ENCODE measurements at places on chromosomes 12 and 14. TPM values are rescaled to one million over a fixed set of nuclear protein-coding genes. Genes with fewer than 3 reads are reported as not detected.

MYO1A gene
- total RNA-seq, result 18.7 TPM

SLC5A8 gene
- total RNA-seq, result not detected

DNA sequence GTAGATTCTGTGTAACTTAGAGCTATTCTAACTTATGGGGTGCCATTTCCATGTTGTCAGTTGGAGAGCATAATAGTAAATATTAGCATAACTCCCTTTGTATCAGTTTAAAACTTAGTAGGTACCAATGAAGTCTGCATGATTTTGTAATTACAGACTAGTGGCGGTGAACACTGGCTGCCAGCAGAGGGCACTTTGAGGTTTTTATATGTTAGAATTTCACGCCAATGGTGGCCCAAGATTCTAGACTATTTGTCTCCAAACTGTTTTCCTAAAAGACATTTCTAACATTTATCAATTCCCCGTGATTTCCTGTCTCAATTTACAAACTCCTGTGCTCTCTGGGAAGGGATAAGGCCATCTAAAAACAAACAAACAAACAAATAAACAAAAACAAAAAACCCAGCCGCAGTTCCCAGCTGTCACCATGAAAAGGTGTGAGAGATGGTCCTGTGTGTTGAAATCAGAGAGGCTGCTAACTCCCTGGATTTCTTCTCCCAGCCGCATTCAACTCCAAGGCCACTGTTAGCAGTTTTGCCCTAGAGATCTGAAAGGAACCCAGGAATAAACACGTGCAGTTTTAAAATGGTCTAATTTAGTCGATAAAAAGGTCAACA is 57.6 kb downstream of the BRMS1L start:
- H3K36me3 ChIP-seq, result no peaks in the 10 kb centered on the region
- H3K27me3 ChIP-seq, result no peaks in the 10 kb centered on the region
- H3K4me3 ChIP-seq, result no peak overlapping the region

- H3K27ac ChIP-seq, result no peak overlapping the region
- H3K36me3 ChIP-seq, result no peaks in the 10 kb centered on the region
- H3K4me3 ChIP-seq, result no peak overlapping the region
- DNase-seq, result no peak
These were observed 21.3 kb upstream of the SNRPF start for GRCh38 chr12:95837240-95838038.

- H3K4me3 ChIP-seq, result no peak overlapping the region
- DNase-seq, result peak; percentile 45
- H3K27ac ChIP-seq, result no peak overlapping the region
- no peaks in the 10 kb centered on the region for H3K27me3 ChIP-seq
These were observed 176.4 kb downstream of the ANO2 start for GRCh38 chr12:5768581-5769196.

HHIPL1 gene
- total RNA-seq, result 1.2 TPM

DNA sequence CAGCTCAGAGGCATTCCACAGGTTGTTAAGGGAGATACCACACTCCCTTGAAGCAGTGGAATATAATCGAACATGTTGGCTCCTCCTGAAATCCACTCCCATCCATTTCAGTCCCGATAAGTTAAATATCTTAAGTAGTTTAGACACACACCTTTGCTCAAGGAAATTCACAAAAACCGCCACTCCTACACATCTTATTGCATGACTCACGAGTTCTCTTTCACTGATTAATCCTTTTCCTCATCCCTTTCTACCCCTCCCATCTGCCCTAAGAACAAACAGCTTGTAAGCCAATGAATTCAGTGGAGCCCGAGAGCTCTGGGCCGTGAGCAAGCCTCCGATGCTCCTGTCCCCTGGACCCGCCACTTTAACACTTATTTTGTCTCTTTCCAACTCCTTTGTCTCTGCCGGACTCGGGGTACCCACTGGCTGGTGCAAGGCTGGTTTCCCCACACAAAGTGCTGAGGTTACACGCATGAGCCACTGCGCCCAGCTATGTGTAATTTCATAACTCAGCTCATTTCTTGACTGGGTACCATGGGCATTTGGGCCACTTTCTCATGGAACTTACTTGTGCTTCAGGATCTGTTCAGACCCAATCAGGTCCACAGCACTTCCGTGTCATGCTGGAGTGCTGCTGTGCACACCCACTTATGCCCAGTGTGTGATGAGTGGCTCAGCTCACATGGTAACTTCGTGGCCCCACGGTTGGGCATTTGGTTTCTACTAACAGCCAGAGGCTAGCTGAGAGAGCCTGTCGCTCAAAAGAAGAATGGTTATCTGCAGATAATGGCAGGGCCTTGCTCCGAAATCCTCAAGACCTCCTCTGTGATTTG is 171.8 kb upstream of the ALG10B start:
- DNase-seq, result no peak
- no peak overlapping the region for H3K4me3 ChIP-seq
- H3K27ac ChIP-seq, result peak overlapping the region; percentile 30
- no peaks in the 10 kb centered on the region for H3K36me3 ChIP-seq
- no peaks in the 10 kb centered on the region for H3K4me1 ChIP-seq
- H3K27me3 ChIP-seq, result no peaks in the 10 kb centered on the region

DNA sequence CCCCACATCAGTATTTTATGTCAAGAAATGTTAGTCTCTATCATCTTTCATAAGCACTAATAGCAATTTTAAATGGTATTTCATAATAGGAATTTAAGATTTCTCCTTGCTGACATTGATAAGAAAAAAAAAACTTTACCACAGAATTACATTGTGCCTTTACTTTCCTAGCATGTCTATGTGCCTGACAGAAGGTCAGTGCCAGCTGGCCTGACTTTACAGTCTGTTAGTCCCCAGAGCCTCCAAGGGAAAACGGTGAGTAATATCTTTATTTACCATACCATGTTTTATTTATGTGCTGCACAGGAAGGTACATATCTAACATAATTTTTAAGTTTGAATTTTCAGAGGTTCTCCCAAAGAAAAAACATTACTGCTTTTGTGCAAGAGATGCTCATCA is 152.0 kb upstream of the AEBP2 start:
- peaks cover 25% of the 10 kb centered on the region for H3K36me3 ChIP-seq
- no peaks in the 10 kb centered on the region for H3K4me1 ChIP-seq
- H3K27ac ChIP-seq, result no peak overlapping the region
- H3K4me3 ChIP-seq, result no peak overlapping the region
- no peak for DNase-seq

DNA sequence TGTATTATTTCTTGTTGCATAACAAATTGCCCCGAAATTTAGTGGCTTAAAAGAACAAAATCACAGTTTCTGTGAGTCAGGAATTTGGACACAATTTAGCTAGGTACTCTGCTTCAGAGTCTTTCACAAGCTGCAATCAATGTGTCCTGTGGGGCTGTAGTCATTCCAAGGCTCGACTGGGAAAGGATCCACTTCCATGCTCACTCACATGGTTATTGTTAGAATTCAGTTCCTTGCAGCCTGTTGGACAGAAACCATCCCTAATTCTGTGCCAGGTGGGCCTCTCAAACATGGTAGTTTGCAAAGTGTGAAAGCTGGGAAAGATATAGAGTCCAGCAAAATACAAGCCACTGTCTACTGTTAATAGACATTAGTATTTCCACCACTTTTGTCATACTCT is 59.7 kb upstream of the ARID2 start:
- H3K36me3 ChIP-seq, result no peaks in the 10 kb centered on the region
- H3K4me3 ChIP-seq, result no peak overlapping the region
- H3K27ac ChIP-seq, result no peak overlapping the region
- H3K4me1 ChIP-seq, result peaks cover 25% of the 10 kb centered on the region
- no peak for DNase-seq

IL31 gene
- total RNA-seq, result not detected

DNA sequence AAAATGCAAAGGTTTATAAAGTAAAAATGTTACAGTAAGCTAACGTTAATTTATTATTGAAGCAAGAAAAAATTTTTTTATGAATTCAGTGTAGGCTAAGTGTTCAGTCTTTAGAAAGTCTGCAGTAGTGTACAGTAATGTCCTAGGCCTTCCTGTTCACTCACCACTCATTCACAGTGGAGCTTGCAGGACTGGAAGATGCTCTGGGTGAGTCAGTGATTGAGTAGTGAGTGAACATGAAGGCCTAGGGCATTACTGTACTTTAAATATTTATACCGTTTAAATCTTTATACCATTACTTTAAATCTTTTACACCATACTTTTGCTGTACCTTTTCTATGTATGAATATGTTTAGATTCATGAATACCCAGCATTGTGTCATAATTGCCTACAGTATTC is 120.3 kb upstream of the SLC38A4 start:
- H3K4me1 ChIP-seq, result no peaks in the 10 kb centered on the region
- no peak for DNase-seq
- no peaks in the 10 kb centered on the region for H3K36me3 ChIP-seq
- no peaks in the 10 kb centered on the region for H3K27me3 ChIP-seq

DNA sequence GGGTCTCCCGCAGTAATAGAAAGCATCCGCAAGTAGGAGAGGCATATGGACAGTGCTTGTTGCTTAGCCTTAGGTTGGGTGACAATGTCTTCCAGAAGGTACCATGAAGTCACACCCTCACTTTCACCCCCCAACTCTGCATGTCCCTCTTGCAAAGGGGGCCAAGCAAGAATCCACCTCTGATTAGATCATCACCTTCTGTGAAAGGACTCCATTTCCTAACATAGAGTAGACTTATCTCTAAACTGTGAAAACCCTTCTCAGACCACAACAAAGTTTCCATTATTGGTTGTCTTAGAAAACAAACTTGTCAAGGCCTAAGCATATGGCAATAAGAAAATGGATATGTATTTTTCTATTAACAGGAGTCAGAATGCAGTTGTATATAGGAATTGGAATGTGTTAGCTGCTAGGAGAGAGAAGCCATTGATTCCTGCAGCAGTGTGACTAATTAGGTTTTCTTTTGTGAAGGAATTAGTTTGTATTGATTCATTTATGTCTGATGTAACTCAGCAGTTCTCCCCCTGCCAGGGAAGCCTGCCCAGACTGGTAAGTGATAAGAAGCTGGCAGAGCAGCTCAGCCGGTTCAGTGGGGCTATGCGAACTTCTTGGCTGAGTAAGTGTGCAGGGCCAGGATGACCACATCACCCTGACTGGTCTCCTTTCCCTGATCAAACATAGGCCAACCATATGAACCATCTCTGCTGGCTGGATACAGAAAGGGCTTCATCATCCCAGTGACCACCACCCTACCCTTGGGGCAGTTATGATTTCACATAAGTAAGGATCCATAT is 107.3 kb upstream of the CCDC196 start:
- peaks cover 6% of the 10 kb centered on the region for H3K4me1 ChIP-seq
- DNase-seq, result peak; percentile 81
- H3K27ac ChIP-seq, result no peak overlapping the region
- no peak overlapping the region for H3K4me3 ChIP-seq
- H3K27me3 ChIP-seq, result no peaks in the 10 kb centered on the region

DNA sequence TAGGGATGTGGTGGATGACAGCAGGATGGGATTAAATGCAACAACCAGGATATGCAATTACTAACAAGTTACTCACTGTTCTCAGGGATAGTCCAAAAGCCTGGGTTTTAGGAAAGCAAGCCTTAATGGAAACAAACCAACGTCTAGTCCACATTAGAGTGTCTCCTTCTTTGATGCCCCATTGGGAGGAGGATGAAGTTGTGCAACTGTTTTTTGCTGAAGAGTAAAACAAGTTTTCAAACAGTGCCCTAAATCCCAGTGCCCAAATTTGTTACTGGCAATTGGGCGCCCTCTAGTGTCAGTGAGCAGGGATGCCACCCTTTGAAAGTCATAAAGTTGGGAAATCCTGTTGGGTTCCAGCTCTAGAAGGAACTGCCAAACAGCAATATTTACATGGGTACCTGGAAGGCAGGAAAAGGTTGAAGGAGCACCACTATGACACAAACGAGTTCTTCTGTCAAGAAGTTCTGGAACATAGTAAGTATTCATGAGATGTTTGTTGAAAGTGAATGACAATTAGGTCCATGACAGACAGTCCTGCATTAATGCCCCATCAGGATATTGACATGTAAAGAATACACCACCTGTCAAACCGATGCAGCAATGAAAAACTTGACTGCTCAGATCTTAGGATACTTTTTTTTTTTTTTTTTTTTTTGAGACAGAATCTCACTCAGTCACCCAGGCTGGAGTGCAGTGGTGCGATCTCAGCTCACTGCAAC is 11.1 kb upstream of the DPF3 start:
- H3K4me1 ChIP-seq, result peaks cover 17% of the 10 kb centered on the region
- no peak overlapping the region for H3K27ac ChIP-seq
- H3K4me3 ChIP-seq, result no peak overlapping the region
- no peaks in the 10 kb centered on the region for H3K27me3 ChIP-seq

LMO3 gene
- 0.43 TPM for total RNA-seq

TTC9 gene
- total RNA-seq, result not detected

GRCh38 chr14:52950898-52951680 is at the start of gene FERMT2:
TSS of gene FERMT2 (minus strand) at chr14:52951050. CDS start at chr14:52950568, 482 bp downstream.
- peak; percentile 86 for DNase-seq
- peak within 1 kb of the TSS; percentile 97 for H3K27ac ChIP-seq
- H3K4me3 ChIP-seq, result peak within 1 kb of the TSS; percentile 93

- H3K4me3 ChIP-seq, result no peak overlapping the region
- H3K4me1 ChIP-seq, result peaks cover 35% of the 10 kb centered on the region
- peak; percentile 21 for DNase-seq
- H3K27me3 ChIP-seq, result no peaks in the 10 kb centered on the region
These were observed 3.1 kb upstream of the IGFBP6 start for GRCh38 chr12:53094394-53094787.

GRCh38 chr12:75642226-75642625 is 130.8 kb upstream of the KRR1 start:
- no peaks in the 10 kb centered on the region for H3K4me1 ChIP-seq
- no peak overlapping the region for H3K4me3 ChIP-seq
- no peak for DNase-seq
- no peaks in the 10 kb centered on the region for H3K27me3 ChIP-seq
- no peak overlapping the region for H3K27ac ChIP-seq

GRCh38 chr12:96543-96942 is 30.0 kb downstream of the IQSEC3 start:
- DNase-seq, result no peak
- H3K27me3 ChIP-seq, result no peaks in the 10 kb centered on the region
- H3K36me3 ChIP-seq, result no peaks in the 10 kb centered on the region
- no peaks in the 10 kb centered on the region for H3K4me1 ChIP-seq

GRCh38 chr12:82838131-82838551 is 151.4 kb downstream of the TMTC2 start:
- H3K4me1 ChIP-seq, result peaks cover 10% of the 10 kb centered on the region
- no peak for DNase-seq
- no peak overlapping the region for H3K27ac ChIP-seq
- H3K4me3 ChIP-seq, result no peak overlapping the region
- no peaks in the 10 kb centered on the region for H3K36me3 ChIP-seq

DNA sequence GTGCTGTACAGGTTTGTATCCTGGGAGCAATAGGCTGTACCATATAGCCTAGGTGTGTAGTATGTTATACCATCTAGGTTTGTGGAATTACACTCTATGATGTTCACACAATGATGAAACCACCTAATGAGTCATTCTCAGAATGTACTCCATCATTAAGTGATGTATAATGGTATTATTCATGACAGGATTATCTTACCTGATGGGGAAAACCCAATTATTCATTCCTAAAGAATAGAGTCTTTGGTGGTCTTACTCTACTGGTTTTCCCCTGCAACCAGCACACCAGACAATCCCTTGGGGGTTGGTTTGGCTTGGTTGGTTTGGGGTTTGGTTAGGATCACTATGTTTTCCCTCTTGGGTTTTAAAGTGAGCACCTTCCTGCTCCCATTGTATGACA is 12.6 kb upstream of the OR10P1 start:
- H3K27ac ChIP-seq, result no peak overlapping the region
- no peaks in the 10 kb centered on the region for H3K36me3 ChIP-seq
- no peaks in the 10 kb centered on the region for H3K27me3 ChIP-seq
- no peak for DNase-seq
- no peaks in the 10 kb centered on the region for H3K4me1 ChIP-seq

GRCh38 chr12:131430158-131430742 is 280.6 kb upstream of the SFSWAP start:
- H3K27me3 ChIP-seq, result no peaks in the 10 kb centered on the region
- no peaks in the 10 kb centered on the region for H3K36me3 ChIP-seq
- H3K4me1 ChIP-seq, result no peaks in the 10 kb centered on the region
- peak; percentile 4 for DNase-seq

ALDH2 gene
- 175 TPM for total RNA-seq
